Stimulated activated CD4-positive, alpha-beta T cell treated with anti-CD3 and anti-CD28 coated beads, TNF-alpha, amount 100 ng/mL, for 1 hour (primary cell): ENCODE measurements at places on chromosomes 1 and 21.

GRCh38 chr1:233432916-233433315, 105.4 kb downstream of the MAP3K21 start:
- DNase-seq, result no peak

GRCh38 chr1:93573940-93574469, 107.6 kb downstream of the BCAR3 start:
- no peak for DNase-seq

- DNase-seq, result no peak
Observed at GRCh38 chr1:18962121-18962721, 5.7 kb upstream of the IFFO2 start.

GRCh38 chr1:87963556-87963955, 634.9 kb downstream of the LMO4 start:
- DNase-seq, result no peak

DNA sequence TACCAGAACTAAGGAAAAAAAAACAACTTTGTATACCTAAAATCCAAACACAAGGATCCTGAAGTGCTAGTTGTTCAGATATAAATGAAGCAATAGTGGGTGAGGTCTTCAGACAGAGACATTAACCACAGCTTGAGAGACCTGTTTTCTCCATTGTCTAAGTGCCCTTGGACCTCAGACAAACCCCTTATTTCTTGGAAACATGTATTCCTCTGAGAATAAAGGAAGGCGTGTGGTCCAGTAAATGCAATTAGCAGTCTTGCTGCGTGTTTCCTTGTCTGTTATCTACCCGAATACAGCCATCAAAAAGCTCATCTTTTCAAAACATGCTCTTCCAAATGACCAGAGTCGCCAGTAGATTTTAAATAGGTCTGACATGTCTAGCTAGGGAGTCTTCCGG, 291.1 kb upstream of the NFIA start:
- DNase-seq, result no peak
